ENCODE measurements at places on chromosomes 7 and 10.

- no peak for DNase-seq
Observed at GRCh38 chr10:1410032-1410431, 327.3 kb downstream of the ADARB2 start.

GRCh38 chr7:28407651-28408050 lies 4.7 kb upstream of the CREB5 start:
- DNase-seq: no peak

DNA sequence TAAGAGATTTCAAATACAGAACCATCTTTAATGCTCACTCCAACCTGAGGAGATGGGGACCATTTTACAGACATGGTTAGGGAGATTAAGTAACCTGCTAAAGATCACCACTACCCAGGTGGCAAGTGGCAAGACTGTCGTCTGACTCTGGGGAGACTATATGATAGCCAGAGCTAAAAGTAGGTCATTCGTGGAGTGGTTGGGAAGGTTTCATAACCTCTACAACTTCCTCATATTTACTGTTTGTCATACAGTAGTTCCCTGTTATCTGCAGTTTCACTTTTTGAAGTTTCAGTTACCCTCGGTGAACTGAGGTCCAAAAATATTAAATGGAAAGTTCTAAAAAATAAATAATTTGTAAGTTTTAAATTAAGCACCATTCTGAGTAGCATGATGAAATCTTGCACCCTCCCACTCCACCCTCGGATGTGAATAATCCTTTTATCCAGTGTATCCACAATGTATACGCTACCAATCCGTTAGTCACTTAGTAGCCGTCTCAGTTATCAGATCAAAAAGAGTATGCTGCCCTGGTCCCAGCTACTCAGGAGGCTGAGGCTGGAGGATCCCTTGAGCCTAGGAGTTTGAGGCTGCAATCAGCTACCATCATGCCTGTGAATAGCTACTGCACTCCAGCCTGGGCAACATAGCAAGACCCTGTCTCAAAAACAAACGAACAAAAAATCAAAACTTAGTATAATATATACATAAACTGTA lies 14.9 kb upstream of the LGI1 start:
- no peak for DNase-seq

GRCh38 chr10:93493162-93493561 lies 3.2 kb upstream of the CEP55 start:
- no peak for DNase-seq

- no peak for DNase-seq
Observed at GRCh38 chr7:16978358-16979244, 96.8 kb upstream of the AGR3 start.

GRCh38 chr10:80140251-80140650 lies 7.7 kb downstream of the PLAC9 start:
- DNase-seq: no peak

GRCh38 chr7:143993924-143994323 lies 6.2 kb upstream of the OR6B1 start:
- no peak for DNase-seq

DNA sequence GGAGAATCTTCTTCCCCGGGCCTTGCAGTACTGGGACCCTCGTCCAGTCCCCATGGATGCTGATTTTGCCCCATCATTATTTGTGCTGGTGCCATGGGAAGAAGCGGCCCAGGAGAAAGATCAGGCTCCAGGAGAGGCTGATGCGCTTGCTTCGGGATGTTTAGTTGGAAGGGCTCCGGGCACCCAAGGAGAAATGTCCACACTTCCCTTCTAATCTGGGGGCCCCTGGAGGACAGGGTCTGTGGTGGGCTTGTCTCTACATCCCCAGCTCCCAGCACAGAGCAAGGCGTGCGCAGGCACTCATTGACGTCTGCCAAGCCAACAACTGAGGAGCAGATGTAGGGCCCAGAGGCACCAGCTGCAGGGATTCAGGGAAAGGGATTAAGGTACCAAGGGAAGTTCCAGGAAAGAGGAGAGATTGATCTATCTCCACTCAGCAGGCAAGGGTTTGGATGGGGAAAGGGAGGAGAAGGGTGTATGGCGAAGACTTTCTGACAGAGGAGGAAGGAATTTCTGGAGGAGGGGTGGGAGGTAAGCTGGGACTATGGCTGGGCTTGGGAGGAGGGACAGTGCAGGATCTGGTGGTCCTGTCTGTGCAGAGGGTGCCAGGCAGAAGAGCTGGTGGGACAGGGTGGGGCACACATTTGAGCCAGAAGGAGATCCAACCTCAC lies 38.7 kb upstream of the LEP start:
- DNase-seq: no peak

DNA sequence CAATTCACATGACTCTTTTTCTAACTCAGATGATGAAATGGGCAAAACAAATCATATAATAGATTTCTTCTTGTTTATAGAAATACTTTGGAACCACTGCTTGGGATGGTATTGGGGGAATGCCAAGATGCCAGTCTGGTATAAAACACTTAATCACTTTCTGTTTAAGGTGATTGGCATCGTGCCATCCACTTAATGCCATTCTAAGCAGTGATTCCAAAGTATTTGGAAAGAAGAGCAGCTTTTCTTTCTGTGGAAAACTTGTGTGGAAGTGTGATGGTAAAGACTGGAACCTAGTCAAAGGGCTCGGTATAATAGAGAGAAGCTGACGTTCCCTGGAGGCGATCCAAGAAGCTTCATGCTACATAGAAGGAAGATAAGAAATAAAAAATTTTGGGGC lies 120.6 kb downstream of the TMEM26 start:
- DNase-seq: no peak

DNA sequence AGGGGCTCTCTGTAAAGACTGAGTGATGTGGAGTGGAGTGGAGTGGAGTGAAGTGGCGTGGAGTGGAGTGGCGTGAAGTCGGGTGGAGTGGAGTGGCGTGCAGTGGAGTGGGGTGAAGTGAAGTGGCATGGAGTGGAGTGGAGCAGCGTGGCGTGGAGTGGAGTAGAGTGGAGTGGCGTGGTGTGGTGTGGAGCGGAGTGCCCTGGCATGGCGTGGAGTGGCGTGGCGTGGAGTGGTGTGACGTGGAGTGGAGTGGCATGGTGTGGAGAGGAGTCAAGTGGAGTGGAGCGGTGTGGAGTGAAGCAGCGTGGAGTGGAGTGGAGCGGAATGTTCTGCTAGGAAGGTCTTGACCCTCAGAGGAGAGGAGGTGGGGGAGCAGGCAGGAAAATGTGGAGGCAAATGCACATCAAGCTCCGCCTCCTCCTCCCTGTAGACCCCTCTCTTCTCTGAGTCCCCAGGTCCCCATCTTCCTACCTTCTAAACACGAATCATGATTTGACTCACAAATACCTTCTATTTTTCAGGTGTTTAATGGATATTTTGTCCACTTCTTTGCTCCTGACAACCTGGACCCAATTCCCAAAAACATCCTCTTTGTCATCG lies 19.9 kb downstream of the ITIH2 start:
- no peak for DNase-seq
